Activated CD4-positive, alpha-beta T cell treated with anti-CD3 and anti-CD28 coated beads, Interleukin-10, Interleukin-2, amounts not matched to agents 100 ng/mL and 50 ng/mL, durations not matched to agents 16 hours and 8 hours (primary cell): ENCODE measurements at places on chromosomes 6 and 20.

DNA sequence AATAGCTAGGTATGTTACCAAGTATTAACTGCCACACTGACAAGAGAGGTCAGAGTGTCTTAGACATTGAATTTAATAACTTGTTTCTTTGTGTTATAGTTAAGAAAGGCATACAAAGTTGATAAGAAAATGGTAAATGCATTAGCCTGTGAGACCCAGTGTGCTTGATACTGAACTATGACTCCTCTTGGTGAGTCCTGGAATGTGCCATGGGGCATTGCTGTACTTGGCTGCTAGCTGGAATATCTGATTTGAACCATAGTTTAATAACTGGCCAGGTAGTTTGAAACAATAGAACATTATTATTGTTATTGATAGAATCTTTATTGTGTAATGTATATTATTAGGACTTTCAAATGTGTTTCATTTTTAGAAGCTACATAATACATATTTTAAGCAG, 70.0 kb downstream of the ZFAND3 start:
- DNase-seq, result no peak

GRCh38 chr6:168440520-168441433, at the start of gene SMOC2:
Gene SMOC2 (plus strand): TSS chr6:168441184. CDS start chr6:168441371, 187 bp downstream.
- no peak for DNase-seq

GRCh38 chr6:145032562-145033145, 702.7 kb downstream of the EPM2A start:
- DNase-seq, result no peak

- DNase-seq, result no peak
These were observed 6.3 kb upstream of the ARFGEF3 start for GRCh38 chr6:138155443-138155842.

DNA sequence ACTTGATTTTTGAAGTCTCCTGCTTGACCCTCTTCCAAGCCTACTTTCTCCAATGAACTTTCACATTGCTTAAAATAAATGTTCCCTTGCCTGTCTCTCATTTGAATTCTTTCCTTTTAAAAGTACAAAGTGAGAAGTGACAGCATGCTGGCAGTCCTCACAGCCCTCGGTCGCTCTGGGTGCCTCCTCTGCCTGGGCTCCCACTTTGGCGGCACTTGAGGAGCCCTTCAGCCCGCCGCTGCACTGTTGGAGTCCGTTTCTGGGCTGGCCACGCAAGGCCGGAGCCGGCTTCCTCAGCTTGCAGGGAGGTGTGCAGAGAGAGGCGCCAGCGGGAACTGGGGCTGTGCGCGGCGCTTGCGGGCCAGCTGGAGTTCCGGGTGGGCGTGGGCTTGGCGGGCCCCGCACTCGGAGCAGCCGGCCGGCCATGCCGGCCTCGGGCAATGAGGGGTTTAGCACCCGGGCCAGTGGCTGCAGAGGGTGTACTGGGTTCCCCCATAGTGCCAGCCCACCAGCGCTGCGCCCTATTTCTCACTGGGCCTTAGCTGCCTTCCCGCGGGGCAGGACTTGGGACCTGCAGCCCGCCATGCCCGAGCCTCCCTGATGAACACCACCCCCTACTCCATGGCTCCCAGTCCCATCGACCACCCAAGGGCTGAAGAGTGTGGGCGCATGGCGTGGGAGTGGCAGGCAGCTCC, 31.9 kb downstream of the SERPINB6 start:
- no peak for DNase-seq

GRCh38 chr6:24642061-24642460, 3.9 kb downstream of the KIAA0319 start:
- DNase-seq, result no peak

DNA sequence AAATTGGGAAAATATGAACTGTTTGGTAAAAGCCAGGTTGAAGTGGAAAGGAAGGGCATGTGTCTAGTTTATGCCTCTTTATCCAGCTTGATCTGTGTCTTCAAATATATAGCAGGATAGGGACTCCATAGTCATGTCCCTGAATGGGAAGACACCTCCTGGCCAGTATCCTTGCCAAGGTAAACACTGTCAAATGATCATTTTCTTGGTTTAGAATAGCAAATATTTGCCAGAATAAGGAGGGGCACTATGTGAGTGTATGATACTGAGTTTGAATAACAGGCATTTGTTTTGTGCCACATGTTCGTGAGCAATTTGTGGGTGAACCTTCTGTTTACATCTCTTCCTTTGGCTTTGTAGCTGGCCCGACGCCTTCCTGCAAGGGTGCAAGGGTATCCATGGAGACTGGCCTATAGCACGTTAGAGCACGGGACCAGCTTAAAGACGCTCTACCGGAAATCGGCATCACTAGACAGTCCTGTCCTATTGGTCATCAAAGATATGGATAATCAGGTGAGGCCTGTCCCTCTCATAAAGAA, 34.2 kb upstream of the HINT3 start:
- no peak for DNase-seq

GRCh38 chr6:108106261-108106660, 31.7 kb upstream of the OSTM1 start:
- no peak for DNase-seq

DNA sequence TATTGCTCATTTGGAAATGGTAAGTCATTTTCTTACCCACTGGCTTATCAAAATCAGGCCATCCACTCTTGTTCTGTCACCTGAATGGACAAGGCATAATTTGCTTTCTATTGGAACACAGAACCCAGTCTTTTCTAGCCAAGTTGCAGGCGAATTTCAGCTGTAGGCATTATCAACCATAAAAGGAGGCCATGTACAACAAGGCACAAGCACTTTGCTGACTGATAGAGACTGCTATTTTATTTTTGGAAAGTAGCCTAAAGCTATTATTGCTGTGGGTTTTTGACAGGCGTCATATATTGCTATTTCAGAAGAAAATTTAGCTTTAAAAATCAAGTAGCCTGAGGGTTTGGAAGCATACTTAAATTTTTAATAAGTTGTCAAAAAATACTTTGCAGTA, 344.2 kb downstream of the HDGFL1 start:
- DNase-seq, result no peak

DNA sequence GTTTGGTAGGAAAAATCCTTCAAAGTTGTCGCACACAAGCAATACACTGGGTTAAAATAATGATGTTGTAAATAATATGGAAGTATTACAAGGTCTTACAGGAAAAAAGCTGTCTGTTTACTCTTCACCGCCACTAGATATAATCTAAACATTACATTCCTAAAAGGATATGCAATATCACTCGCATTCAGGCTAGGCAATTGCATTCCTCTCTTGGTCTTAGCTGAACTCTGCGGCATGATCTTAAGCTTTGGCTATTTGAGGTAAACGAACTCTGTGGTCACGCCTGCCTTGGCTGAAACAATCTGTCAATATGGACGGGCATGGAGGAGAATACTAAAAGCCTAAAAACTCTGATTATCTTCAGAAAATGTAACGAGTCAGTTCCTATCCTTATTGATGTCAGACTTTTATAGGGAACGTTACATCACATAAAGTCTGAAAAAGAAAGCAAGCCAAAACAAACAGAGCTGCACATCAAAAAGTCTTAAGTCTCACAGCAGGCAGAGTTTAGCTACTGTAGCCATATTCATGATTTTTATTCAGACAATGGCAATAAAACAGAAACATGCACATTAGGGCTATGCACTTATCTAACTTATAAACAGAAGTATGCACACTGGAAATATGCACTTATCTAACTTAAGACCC, 30.8 kb upstream of the FILIP1 start:
- DNase-seq, result no peak

- DNase-seq, result no peak
These were observed 185.4 kb downstream of the PLCB1 start for GRCh38 chr20:8317448-8317847.

- DNase-seq, result peak; percentile 35
These were observed 950 bp downstream of the KCTD20 start for GRCh38 chr6:36443471-36444428.

DNA sequence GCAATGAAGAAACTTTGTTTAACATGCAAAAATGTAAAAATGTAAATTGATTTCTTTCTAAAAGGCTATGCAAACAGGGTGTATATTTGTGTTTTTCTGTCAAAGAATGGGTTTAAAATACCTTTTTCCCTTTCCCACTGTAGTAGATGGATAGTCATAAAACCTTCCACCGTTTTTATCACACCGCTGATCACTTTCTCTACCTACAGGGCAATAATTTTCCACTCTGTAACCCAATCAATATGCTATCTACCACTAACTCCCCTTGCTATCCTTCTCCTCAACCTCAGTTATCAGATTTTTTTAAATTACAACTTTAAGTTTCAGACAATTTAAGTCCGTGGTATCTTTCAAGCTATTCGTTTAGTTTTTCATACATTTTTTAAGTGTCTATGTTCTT, 91.4 kb upstream of the ARID1B start:
- no peak for DNase-seq

GRCh38 chr6:28789553-28790083, 134.2 kb downstream of the TRIM27 start:
- peak; percentile 86 for DNase-seq

GRCh38 chr6:34985236-34985635, 96.2 kb downstream of the ANKS1A start:
- DNase-seq, result no peak

DNA sequence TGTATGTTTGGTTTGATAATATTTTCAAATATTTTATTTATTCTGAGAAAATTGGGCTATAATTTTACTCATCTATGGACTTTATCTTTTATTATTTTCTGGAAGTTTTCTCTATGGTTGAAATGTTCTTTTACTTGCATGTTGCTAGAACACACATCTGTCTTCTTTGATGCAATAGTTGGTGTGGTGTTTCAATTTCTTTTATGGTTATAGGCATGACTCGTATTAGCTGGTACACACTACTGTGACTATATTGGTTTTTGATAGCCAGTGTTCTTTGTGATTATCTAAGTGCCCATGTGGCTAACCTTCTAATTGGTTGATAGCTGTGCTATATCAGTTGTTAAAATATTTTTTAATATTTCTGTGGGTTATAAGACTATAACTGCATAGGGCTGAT, 1343.3 kb upstream of the GJE1 start:
- DNase-seq, result no peak

DNA sequence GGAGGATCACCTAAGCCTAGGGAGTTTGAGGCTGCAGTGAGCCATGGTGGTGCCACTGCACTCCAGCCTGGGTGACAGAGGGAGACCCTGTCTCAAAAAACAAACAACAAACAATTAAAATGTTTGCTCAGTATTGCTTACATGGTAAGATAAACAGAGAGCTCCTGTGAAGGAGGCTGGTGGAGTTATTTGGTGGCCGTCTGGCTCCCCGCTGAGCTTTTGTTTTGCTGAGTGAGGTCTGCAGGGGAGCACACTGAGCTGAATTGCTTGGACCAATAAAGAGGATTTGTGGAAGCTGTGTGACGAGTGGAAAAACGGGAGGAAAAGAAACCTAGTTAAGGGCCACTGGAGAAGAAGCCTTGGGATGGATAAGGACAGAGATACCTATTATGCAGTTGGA, 41.1 kb upstream of the BMP6 start:
- DNase-seq, result no peak

DNA sequence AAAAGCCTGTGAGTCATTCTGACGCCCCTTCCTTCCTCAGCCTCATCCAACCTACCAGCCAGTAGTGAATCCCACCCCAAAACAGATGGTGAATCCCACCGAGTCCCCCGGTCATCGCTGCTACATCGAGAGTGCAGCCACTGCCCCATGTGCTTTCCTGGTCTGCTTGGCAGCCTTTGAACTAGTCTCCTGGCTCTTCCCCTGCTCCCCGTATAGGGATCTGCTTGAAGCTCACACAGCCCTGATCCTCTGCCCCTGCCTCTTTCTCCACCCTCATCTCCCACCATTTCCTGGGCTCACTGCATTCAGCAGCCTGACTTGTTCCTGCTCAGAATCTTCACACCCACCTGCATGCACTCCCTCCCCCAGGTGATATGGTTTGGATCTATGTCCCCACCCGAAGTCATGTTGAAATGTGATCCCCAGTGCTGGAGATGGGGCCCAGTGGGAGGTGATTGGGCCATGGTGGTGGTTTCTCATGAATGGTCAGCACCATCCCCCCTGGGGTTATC, 14.6 kb downstream of the SYNJ2 start:
- DNase-seq, result no peak

DNA sequence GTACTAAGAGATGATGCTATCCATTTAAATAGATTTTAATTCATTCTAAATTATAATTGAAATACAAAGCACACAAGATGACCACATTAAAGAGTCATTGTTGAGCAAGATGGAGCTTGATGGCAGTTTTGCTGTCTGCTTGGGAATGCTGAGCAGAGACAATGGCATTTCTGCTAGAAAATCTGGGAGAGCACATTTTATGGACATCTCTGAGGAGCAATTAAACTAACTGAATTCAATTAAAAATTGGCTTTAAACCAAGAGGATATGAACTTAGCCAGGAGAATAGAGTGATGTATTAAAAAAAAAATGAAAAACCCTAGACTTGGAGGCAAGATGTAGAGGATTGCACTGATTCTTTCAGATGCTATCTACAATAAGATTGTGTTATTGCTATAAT, 19.1 kb upstream of the ADGRB3 start:
- no peak for DNase-seq

GRCh38 chr6:21241231-21242130, 352.1 kb upstream of the SOX4 start:
- no peak for DNase-seq

DNA sequence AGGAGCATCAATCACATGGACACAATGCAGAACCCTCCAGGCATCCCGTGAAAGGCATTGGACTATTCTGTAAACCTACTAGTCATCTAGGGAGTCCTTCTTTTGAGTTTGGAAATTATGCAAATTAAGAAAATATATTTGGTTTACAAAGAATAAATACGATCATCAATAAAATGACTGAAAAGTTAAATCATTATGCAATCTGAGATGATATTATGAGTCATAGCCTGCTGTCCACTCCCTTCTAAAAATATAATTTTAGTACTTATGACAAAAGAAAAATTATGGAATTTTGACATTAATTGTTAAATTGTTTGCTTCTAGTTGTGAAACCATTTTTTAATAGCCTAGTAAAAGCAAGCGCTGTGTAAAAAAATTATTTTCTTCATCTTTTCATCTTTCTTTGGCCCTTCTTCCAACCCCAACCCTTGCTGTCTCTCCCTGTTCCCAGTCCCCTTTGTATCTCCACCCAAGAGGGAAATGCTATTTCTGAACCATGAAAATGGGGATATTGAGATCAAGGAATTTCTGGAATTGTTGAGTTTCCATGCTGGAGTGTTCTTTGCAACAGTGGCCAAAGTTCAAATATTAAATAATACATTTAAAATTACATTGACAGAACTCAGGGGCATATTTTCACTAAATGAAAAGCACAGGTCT, 599.8 kb downstream of the COL12A1 start:
- DNase-seq, result no peak

DNA sequence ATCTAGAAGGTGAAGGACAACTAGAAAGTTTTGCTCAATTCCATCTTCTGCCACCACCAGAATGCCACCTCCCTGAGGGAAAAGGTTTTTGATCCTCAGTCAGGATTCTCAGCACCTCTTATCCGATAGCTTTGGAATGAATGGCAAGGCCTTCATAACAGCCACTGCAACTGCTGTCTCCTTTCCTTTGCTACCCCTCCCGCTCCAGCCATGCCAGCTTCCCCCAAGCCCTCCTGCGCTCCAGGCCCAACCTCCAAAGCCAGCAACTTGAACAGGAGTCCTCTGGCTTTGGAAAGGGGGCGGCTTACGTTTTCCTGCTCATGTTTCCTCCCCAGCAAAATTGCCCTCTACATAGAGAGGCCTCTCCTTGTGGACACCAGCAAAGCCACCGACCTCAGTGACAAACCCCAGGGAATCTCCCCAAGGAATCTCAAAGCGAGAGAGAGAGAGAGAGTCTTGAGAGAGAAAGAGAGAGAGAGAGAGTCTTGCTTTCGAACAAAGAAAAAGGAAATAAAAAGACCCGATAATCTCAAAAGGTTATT, 420 bp upstream of the BTN2A1 start:
- DNase-seq, result no peak
